ENCODE measurements at places on chromosomes 16 and 17.

DNA sequence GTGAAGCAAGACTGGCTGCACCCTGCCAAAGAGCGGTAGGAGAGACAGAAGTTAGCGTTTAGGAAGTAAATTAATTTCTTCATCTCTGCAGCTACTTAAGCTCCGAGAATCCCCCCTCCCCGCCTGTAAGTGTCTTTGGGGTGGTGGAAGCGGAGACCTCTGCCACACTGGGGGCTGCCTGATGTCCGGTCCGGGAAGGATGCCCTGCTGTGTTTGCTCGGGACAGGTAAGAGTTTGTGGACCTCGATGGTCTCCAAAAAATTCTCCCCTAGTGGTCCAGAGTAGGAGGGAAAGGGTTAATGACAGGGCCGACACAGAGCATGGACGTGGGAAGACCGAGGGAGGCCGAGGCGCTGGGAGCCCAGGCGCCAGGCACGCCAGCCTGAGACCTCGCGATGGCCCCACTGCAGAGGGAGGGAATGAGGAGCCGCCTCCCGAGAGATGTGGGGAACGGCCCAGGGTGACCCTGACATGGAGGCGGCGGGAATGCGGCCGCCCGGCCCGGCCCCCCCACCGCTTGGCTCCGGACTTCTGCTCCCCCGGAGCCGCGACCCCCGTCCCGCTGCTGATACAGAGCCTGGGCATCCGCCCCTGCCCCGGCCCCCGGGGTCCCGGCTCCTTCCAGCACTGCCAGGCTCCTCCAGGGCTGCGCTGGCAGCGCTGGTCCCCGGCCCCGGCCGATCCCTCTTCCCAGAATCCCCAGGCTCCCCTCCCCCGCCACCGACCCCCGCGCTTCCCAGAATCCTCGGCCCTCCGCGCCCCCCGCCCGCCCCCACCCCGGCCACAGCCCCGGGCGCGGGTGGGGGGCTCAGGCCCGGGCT lies 680 bp downstream of the ZNF629 start:
- DNase-seq, result no peak

DNA sequence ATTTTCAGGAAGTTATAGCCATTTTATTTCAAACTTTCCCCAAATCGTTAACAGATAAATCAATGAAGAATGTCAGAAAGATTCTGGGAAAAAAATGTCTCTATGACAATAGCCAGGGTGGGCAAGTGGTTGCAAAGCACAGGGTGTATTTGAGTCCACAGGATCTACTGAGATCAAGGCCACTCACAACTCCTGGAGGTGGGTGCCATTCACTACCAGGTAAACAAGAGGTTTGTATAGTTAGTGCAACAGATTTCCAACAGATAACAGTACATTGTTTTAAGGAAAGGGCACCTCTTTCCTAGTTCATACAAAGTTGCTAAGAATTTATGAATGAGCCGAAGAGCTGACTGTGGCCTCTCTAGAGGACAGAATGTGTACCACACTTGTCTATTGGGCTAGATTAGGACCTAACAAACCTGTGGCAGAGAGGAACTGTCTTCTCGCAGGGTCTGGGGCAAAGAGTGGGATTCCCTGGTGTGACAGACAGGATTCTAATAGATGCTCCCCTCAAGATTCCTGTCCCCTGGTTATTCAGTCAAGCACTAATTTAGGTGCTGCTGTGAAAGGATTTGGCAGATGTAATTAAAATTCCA lies 52.0 kb upstream of the ZNF629 start:
- DNase-seq, result no peak

DNA sequence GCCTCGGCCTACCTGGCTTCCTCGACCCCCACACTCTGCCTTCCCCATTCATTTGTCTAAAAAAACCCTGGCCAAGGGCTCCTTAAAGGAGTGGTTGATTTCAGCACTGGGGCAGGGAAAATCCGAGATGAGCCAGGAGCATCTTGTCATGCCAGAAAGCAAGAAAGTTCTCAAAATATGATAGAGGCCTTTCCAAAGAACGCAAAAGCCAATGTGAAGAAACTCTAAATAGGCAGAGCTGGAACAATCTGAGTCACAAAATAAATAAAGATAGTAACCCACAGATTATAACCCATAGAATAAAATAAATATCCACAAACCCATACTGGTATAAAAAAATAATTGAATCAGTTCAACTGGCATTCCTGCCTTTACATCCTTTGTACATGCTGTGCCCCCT lies 192.3 kb upstream of the SALL1 start:
- no peak for DNase-seq

GRCh38 chr16:21300309-21301167 lies 22.4 kb upstream of the CRYM start:
- DNase-seq, result no peak

GRCh38 chr17:6660805-6661463 lies 9.4 kb downstream of the C17orf100 start:
- DNase-seq, result no peak

DNA sequence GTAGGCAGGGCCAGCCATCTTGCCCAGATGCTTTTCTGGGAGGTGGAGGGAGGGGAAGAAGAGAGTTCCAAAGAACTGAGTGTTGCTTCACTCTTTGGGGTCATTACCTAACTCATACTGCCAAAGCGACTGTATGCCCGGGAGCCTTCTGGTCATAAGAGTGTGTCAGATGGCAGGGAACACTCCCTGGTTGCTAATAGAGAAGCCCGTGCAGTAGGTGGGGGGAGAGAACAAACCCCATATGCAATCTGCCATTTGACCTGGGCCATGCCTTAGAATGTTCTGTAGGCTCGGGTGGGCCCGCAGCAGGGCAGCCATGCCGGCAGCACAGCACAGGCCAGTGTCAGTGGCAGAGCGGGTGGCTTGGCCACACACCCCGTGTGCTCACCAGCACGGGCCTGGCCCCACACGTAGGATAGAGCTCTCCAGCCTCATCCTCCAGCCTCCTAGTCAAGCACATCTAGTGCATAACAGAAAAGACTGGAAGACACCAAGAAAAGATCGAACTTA lies 120.5 kb downstream of the SOCS1 start:
- no peak for DNase-seq

DNA sequence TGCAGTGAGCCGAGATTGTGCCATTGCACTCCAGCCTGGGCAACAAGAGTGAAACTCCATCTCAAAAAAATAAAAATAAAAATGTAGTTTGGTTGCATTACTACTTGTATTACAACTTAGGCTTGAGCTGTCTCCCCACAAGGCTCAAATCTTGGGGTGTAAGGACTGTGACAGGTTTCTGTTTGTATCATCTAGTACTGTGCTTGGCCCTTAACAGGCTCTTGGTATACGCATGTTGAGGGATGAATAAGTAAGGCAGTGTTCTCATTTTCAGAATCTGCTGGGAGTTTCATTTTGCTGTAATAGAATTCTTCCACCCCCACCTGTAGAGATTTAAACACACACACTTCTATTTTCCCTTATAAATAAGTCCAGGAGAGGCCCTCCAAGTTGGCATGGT lies 289.4 kb upstream of the EEF2KMT start:
- DNase-seq, result no peak

- no peak for DNase-seq
Observed at GRCh38 chr16:81686391-81687130, 92.5 kb upstream of the PLCG2 start.

- no peak for DNase-seq
Observed at GRCh38 chr16:83338941-83339340, 468.8 kb upstream of the HSBP1 start.

DNA sequence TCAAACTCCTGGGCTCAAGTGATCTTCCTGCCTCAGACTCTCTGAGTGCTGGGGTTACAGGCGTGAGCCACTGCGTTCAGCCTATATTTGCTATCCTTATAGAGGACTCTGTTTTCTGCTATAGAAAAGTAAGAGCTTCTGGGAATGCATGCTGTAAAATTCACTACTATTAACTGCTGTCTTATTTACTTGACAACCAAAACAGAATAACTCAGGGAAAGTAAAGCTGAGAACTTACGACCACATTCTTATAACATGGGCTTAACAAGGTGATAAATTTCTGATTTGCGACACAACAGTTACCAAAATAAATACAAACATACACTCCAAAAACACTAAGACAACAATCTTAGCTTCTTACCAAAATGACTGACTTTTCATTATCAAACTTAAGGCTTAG lies 23.9 kb downstream of the APPBP2 start:
- DNase-seq, result no peak

- no peak for DNase-seq
Observed at GRCh38 chr16:8130197-8130596, 460.1 kb downstream of the TMEM114 start.

GRCh38 chr17:50095626-50096037 lies 481 bp downstream of the PDK2 start:
- no peak for DNase-seq

DNA sequence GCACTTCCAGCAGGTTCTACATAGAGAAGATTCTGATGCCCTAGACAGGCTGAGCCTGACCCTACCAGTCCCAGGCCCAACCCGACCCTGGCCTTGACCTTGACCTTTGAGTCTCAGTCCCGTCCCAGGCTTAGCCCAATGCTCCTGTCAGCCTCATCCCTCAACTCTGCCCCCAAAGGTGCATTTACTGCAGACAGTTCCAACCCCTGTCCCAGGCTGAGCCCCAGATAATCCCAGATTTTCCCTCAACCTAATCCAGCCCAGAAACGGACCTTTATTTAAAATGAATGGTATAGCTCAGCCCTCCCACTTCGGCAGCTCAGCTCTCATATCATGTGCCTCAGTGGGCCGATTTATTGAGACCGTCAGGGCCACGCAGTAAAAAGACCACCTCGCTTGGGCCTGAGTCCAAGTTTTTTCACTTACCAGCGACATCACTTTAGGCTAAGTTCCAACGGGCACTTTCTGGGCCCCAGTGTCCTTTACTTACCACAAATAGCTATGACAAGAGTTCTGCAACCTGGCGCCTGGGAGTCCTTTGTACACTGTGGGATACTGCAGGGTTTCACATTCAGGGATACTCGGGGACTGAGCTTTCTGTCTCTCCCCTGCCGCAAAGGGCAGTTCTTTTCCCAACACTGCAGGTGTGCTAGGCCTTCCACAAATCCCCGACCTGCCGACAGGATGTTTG lies 89.5 kb downstream of the WSCD1 start:
- DNase-seq, result no peak

DNA sequence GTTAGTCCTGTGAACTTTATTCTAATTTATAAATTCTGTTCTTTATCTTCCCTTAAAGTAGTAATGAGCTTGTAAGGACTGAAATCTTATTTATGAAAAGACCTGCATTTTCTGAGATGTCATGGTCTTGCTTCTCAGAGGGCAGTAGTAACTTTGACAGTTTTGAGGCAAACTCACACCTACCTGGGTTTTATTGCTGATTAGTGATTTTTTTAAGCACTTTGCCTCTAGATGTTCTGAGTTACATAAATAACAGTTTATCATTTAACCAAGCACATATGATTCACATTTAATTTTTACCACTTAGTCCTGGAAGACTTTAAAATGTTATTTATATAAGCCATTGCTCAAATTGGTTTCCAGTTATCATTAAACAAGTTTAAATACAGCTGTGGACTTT lies 10.7 kb downstream of the DUSP14 start:
- DNase-seq, result no peak

DNA sequence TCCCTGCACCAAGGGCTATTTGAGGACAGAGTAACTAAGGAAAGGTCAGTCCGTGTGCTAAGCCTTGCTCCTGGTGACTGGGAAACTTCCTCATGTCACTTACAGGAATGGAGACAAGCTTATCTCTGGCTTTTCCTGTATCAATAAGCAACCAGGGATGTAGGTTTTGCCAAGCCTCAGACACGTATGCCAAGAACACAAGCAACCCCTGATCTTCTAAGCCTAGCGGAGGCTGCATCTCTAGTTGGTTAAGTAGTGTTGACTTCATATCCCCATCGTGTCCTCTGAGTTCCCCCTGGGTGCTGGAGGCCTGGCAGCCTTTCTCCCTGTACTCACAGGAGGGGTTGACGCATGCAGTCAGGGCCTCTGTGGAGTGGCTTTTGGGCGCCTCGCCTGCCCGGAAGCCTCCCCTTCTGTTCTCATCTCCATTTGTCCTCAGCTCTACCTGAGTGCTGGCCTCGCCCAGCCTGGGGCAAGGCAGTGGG lies 1.4 kb upstream of the C1QTNF1 start:
- DNase-seq, result no peak

- no peak for DNase-seq
Observed at GRCh38 chr16:46885960-46886763, 2.0 kb downstream of the GPT2 start.

DNA sequence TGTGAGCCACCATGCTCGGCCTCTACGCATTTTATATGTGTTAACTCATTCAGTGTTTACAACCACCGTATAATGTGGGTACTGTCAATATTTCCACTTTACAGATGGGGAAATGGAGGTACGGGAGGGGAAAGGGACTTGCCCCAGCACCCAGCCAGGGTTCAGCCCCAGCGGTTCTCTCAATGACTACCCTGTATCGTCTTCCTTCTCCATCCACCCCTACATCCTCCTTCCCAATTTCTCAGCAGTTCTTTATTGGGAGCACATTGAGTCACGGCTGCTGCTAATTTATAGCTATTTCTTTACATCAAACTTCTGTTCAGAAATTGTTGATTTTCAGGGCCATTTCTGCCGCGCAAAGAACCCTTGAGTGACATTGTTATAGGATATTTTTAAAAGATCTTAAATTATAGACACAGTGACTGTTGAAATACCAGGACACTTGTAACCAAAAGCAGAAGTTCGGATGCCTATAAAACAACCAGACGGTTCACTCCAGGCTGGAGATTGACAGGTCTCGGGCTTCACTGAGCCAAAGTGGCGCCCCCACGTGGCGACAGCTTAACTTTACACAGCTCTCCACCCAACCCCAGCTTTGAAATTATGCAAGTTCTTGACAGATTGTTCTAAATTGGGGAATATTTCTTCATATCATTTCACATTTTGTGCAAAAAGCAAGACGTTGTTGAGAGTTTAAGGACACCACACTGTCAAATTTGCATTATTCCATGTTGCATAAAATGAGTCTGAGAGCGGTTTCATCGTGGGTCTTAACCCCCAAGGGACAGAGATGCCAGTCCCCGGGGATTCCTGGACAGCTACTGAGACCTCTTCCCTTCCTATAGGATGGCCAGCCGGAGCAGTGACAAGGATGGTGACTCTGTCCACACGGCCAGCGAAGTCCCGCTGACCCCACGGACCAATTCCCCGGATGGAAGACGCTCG lies 11.8 kb downstream of the SYT17 start:
- DNase-seq, result no peak

DNA sequence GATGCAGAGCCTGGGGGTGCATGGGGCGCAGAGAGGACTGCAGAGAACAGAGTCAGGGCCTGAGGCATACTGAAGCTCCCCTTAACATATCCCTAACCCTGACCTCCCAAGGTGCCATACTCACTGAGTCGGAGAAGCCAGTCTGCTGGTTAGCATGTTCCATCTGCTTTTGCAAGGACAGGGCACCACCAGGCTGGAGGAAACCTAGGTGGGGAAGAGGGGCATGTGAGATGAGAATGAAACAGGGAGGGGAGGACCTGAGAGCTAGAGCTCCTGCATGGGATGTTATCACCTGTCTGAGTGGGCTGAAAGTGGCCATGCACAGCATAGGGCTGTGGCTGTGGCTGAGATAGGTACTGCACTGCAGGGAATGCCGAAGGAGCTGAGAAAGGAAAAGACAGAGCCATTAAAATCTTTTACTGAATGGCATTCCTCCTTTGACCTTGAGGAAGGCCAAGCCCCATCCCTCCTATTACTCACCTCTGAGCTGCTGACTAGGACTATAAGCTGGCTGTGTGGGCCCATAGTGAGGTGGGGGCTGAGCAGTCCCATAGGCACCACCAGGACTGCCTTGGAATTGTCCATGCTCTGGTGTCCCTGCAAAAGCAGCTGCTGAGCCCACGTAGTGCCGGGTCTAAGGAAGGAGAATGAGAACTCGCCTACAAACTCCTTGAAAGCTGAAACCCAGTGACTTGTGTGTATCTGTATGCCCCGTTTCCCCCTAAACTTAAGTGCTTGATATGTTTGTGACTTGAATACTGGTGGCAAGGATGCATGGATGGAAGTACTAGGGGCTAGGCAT lies 1.9 kb downstream of the GPS2 start:
- no peak for DNase-seq

GRCh38 chr17:57957120-57957850 lies 2.1 kb upstream of the CUEDC1 start:
- no peak for DNase-seq
